Bone marrow (tissue), 2 donors: ENCODE measurements at places on chromosomes 2 and 18.

- DNase-seq, result no peak
Observed at GRCh38 chr2:25655316-25655715, 18.1 kb downstream of the DTNB start.

DNA sequence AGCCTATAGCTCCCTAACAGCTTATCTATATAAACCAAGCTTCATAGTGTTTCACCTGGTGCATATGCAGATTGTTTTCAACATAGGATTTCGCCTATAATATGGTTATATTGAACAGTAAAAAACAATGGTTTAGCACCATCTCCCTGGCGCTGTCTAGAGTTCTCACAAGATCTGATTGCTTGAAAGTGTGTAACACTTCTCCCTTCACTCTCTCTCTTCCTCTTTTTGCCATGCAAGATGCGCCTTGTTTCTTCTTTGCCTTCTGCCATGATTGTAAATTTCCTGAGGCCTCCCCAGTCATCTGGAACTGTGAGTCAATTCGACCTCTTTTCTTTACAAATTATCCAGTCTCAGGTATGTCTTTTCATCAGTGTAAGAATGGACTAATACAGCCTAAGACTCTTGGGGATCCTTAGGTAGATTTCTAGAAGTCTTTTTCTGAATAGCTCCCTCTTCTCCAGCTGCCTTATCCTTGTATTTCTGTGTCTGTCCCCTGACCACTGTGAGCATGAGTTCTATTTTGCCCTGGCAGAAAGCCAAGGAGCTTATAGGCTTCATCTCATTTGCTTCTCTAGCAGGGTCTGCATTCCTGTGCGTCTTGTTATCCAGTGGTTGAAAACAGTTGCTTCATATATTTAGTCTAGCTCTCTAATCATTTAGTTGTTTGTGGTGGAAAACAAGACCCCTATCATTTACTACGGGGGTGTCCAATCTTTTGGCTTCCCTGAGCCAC is 401.6 kb downstream of the GPD2 start:
- no peak for DNase-seq

DNA sequence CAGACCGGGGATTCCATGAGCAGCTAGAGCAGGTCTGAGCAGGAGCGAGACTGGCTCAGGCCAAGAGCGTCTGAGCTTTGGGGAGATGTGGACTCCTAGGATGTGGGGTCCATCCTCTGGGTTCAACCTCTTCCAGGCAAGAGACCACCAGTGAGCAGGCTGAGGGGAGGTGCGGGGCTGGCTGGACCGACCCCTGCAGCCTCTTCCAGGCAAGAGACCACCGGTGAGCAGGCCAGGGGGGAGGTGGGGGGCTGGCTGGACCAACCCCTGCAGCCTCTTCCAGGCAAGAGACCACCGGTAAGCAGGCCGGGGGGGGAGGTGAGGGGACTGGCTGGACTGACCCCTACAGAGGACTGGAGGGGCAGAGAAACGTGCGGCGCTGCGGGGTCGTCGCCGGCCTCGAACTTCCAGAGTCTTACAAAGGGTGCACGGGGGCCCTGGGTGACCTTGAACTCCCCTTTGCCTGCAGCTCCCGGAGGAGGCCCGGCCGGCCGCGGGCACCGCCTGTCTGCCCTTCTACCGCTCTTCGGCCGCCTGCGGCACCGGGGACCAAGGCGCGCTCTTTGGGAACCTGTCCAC is 63.4 kb downstream of the TPO start:
- DNase-seq, result no peak

DNA sequence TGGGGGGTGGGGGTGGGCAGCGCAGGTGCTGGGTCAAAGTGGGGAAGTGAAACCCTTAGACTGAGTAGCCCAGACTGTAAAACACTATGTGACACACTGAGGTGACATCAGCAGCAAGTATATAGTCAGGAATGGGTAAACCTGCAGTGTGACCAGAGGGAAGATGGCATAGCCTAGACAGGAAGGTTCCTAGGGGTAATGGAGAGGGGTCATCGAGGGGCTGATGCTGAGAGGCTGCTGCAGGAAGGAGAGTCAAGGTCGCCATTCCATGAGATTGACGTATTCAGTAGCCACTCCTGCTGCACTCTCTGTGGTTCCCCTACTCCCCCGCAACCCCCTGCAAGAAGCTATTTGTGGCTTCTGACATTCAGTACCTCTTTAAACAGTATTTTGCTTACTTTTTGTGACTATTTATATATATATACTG is 111.7 kb downstream of the CHST9 start:
- DNase-seq, result no peak

DNA sequence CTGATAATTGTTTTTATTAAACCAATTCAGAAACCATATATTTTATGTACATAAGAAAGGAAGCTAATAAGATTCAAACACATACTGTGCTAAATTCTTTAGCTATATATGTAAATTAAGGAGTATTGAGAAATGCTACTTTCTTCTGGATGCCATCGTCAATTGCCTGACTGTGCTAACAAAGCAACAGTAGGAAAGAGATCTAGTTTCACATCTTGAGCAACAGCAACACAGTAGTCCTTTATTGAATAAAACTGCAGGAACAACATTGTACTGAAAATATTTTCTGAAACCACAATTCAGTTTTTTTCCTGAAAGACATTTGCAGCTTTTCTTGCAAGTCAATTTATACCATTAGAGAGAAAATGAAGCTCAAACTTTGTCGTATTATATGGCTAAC is 1404.9 kb upstream of the SLC39A10 start:
- no peak for DNase-seq

GRCh38 chr2:156625360-156626170 is 189.4 kb downstream of the GPD2 start:
- DNase-seq, result no peak

- no peak for DNase-seq
Observed at GRCh38 chr2:163565192-163565591, 170.6 kb downstream of the FIGN start.

DNA sequence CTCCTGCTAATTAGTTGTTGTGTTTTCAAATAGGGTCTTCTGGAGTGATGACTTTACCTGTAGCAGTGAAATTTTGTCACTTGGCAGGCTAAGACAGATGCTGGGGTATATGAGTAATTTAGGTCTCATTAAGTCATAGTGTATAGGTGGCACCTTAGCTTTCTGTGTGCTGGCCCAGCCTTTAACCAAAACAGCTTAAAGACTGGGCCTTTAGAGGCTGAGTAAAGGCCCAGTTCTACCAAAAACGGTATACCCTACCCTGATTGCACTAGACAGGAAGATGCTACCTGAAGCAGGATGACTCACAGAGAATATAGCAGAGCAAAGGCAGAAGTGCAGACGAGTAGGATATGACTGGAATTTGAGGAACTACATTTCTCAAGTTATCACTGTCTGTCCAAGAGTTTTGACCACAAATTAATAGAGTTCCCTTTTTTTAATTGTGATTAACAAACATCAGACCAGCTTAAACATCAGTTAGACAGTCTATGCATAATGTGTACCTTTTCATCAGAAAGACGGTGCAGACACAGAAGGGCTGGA is 337.9 kb upstream of the SALL3 start:
- no peak for DNase-seq

DNA sequence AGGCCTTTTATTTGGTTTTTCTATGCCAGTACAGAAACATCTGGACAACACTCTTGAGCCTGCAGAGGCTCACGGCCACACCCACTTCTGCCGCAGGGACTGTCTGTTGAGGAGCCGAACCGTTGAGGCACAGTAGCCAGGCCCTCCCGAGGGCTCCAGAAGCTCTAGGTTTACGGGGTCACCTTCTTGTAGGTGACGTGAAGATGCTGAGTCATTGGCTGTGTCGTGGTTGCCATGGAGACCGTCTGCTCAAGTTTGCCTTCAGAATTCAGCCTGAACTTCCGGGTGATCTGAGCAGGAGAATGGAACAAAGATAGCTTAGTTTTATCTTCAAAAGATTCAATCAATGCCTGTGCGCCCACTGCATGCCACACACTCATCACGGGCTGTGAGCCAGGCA is 25.9 kb downstream of the BOK start:
- DNase-seq, result no peak

DNA sequence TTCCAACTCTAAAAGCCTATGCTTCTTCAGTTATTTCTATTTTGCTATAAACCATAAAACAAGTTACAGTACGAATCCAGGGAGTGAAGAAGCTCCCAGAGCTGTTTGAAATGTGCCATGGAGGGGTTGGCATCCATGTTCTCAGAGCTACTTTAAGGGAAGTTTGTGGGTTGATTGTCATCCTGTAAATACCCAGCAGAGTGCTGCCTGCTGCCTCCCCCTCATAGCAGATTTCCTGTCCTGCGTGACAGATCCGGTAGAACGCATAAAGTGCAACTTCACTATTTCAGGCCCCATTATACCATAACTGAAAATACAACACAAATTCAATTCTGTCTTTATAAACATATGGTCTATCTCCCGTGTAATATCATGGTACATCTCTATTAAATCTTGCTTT is 114.4 kb downstream of the CTNNA2 start:
- DNase-seq, result peak; percentile 91

DNA sequence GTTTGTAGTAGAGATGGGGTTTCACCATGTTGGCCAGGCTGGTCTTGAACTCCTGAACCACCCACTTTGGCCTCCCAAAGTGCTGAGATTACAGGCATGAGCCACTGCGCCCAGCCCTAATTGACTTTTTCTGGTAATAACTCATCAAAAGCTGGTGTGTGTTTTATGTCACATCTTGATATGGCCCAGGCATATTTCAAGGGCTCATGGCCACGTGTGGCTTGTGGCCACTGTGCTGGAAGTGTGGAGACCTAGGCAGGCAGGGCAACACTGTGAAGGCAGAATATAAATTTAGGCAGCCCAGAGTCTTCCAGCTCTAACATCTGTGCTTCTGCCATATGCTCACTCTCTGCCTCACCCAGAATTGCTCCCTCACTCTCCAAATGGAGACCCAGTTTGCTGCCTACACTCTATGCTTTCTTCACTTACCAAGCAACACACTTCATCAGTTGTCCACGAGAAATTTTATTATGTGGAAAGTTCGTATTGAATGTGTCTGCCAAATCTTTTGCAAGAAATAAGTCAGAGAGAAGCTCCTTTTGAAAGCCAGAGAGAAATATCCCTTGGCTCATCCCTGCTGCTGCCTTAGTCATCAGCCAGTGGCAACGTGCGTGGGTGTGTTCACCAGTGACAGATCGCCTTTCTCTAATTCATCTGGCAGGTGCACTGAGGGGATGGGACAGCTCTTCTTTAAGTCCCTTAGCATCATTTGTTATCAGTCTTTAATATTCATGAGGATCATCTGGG is 129.4 kb upstream of the CXCR4 start:
- no peak for DNase-seq
